ENCODE measurements at places on chromosomes 5 and 9.

DNA sequence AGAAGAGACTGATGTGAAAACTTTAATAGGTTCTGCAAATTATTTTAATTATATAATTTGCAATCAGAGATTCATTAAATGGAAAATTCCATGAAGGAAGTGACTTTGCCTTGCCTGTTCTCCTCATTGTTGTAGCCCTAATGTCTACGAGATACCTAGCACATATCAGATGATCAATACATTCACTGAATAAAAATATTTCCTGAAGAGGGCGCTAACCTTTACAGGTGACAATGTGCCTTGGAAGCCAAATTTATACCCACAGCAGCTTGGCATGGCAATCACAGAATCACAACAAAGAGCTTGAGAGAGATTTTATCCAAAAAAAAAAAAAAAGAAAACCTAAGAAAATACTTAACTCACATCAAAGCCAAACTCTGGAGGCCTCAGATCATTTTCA, 17.4 kb downstream of the HAUS6 start:
- DNase-seq, result peak; percentile 38

DNA sequence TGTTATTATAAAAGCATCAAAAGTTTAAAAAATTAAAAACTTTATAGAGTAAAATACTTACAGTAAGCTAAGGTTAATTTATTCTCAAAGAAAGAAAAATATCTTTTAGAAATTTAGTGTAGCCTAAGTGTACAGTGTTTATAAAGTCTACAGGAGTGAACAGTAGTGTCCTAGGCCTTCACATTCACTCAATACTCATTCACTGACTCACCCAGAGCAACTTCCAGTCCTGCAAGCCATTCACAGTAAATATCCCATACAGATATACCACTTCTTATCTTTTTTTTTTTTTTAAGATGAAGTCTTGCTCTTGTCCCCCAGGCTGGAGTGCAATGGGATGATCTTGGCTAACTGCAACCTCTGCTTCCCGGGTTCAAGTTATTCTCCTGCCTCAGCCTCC, 73.1 kb upstream of the FST start:
- no peak for DNase-seq

GRCh38 chr5:148735301-148735835, 81.0 kb upstream of the HTR4 start:
- DNase-seq, result no peak

DNA sequence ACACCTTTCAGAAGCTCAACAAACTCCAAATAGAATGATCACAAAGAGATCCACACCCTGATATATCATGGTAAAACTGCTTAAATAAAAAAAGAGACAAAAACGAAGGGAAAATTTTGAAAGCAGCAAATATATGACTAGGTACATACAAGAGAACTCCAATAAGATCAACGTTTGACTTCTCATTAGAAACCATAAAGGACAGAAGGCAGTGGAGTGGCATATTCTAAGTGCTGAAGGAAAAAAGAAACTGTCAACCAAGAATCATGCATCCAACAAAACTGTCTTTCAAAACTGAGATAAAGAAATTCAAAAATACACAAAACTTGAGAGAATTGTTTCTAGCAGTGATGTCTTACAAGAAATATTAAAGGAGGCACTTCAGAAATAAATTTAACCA, 11.2 kb downstream of the SLC22A4 start:
- no peak for DNase-seq

GRCh38 chr5:9067154-9067553, 478.7 kb downstream of the SEMA5A start:
- DNase-seq, result no peak

- no peak for DNase-seq
Measured at GRCh38 chr9:123357743-123358059, 1.7 kb downstream of the CRB2 start.

GRCh38 chr5:32342656-32343055, 29.9 kb upstream of the MTMR12 start:
- DNase-seq, result peak; percentile 92

GRCh38 chr5:100623719-100624118, 88.5 kb downstream of the FAM174A start:
- no peak for DNase-seq

GRCh38 chr5:117486879-117487391, 912.3 kb upstream of the SEMA6A start:
- DNase-seq, result peak; percentile 97

- DNase-seq, result peak; percentile 78
Measured at GRCh38 chr9:131403493-131403773, 9.5 kb downstream of the PRRC2B start.

DNA sequence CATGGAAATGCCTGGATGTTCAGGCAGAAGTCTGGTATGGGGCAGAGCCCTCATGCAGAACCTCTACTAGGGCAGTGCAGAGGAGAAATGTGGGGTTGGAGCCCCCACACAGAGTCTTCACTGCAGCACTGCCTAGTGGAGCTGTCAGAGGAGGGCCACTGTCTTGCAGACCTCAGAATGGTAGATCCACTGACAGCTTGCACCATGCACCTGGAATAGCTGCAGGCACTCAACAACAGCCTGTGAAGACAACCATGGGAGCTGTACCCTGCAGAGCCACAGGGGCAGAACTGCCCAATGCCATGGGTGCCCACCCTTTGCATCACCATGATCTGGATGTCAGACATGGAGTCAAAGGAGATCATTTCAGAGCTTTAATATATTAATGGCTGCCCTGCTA, 36.9 kb downstream of the TRIP13 start:
- no peak for DNase-seq

GRCh38 chr9:132663117-132663516, 6.7 kb downstream of the DDX31 start:
- DNase-seq, result no peak

- DNase-seq, result no peak
Measured at GRCh38 chr9:2749485-2749884, 32.2 kb downstream of the KCNV2 start.

- no peak for DNase-seq
Measured at GRCh38 chr9:35776018-35776417, 15.4 kb upstream of the NPR2 start.

DNA sequence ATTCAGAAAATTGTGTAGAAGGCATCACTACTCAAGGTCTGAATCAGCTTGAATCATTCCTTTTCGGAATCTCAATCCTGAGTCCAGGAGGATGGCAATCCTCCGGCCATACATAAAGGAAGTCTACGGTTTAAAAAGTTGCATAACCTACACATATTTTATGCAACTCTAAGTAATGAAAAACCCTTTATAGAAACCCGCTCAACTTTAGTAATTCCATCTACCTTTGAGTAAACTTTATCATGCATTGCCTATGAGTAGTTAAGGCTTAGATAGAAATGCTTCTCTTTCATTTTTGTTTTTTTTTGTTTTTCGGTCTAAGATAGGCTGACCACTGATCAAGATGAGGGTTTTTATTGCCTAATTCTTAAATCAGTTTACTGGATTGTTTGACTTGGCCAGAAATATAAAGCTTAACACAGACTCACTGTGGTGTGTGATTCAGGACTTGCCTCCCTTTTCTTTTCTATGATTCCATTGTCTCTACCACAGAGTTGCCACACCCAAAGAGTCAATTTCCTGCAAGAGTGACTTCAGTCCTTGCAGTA, 85.0 kb downstream of the LURAP1L start:
- DNase-seq, result no peak

- DNase-seq, result peak; percentile 74
Measured at GRCh38 chr9:120161776-120162175, 418.2 kb downstream of the CDK5RAP2 start.

GRCh38 chr5:82942083-82942881, 134.9 kb downstream of the TMEM167A start:
- DNase-seq, result no peak

GRCh38 chr5:105993027-105993426, 1677.7 kb downstream of the EFNA5 start:
- no peak for DNase-seq

- peak; percentile 61 for DNase-seq
Measured at GRCh38 chr5:95620030-95620869, at the start of gene GPR150. GPR150 (plus strand) TSS chr5:95620087; CDS start chr5:95620276, 189 bp downstream.

GRCh38 chr5:62720031-62720441, 141.4 kb downstream of the LRRC70 start:
- peak; percentile 55 for DNase-seq

DNA sequence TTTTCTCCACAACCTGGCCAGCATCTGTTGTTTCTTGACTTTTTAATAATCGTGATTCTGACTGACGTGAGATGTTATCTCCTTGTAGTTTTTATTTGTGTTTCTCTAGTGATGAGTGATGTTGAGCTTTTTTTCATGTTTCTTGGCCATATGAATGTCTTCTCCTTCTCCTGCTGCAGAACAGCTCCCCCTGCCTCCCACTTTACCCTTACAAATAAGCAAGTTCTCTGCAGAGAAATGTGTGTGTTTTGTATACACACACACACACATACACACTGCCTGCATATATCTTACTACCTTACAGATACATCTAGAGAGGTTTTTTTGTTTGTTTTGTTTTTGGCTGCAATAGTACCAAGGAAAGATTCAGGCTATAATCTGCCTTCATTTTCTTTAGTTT, 88.7 kb upstream of the PHF24 start:
- no peak for DNase-seq

DNA sequence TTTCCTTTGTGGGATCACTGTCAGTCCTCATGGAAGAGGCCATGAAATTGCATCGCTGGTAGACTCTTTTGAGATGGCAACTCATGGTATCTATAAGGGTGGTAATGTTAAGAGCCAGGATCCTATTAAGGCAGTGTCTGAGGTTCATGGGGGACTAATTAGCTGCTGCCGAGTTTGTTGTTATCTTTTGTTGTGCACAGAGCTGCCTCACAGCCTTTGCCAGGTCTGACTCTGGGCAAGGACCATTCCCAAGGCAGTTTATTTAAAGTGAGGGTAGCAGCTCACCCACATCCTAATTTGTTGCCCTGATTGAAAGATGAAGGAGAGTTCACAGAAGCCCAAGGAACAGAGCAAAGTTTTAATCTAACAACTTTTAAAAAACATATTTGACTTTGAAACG, 7.9 kb downstream of the SMARCA2 start:
- no peak for DNase-seq

- DNase-seq, result no peak
Measured at GRCh38 chr5:51398875-51399642, 15.8 kb downstream of the ISL1 start.

GRCh38 chr9:89481538-89481915, 16.4 kb downstream of the SEMA4D start:
- no peak for DNase-seq

DNA sequence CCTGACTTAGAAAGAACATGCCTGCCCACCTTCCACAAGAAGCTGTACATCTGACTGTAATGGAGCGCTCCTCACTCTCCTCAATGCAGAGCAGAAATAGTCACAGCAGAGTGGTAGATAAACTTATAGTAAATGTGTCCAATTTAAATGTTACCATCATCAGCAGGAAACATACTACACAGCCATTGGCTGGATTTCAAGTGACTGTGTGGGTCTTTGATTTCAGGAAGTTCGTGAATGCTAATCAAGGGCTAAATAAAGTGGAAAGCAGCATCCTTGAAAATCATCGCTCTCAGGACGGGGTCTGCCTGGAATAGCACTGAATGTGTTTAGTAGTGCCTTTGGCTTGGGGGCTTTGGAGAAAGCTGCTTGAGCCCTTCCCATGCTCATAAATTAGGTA, 32.4 kb upstream of the CRHBP start:
- no peak for DNase-seq

DNA sequence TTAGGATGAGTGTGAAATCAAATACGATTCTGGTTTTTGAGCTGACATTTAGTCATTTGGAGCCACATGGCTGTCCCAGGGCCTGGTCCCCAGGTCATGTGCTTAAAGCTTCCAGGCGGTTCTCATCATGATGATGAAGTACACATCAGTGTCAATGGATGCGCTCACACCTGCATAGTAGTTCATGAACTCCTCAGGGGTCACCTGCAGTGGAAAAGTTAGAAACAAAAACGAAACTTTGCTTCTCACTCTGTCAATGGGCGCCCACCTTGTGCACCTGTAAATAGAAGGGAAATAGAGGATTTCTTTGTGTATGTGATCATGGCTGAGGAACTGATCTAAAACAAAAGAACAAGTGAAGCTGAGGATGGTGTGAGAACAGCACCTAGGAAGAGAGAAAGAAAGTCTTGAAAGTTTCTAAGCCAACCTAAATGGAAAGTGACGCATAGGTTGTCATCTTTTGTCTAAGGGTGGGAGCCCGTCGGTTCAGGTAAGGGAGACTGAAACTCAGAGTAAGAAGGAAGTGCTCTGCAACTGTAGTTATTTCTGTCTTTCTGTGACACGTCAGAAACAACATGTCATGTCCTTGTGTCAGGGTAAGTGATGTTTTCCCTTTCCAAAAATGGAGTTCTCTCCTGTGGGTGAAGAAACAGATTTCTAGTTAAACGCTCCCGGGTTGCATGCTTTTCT, 33.8 kb downstream of the CAPSL start:
- DNase-seq, result no peak

GRCh38 chr9:134989206-134990065, 71.7 kb upstream of the FCN1 start:
- DNase-seq, result no peak

DNA sequence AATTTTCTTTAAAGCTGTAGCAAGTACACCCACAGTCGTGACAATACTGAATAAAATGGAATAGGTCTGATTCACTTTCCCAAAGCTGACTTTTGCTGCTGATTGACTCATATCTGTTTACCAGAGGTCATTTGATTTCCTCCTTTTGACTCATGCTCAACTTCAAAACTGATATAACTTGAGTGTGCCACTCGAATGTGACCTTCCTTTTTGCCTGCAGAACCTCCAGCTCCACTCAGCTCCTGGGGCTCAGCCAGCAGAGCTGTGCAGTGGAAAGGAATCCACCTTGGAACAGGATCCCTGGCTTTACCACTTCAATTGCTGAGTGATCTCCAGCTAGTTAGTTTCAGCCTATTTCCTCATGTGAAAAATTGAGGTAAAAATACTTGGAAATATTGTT, 84.1 kb downstream of the FEM1C start:
- no peak for DNase-seq

GRCh38 chr5:4225741-4226140, 630.1 kb downstream of the IRX1 start:
- no peak for DNase-seq

DNA sequence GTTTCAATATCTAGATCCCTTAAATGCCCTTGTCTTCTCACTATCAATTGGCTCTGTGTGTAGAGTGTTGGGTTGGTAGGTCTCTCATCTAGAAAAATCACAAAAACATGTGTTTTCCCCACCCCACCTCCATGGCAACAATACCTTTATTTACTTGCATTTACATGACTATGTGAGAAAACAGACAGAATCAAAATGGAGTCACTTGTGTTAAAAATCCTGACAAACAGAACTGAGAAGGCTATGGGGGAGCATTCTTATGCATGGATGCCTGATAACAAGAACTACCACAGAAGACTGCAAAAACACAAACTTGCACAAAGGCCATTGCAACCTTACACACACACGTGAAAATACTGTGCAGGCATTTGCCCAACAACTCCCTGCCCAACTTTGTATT, 1352.9 kb upstream of the CDH9 start:
- no peak for DNase-seq

- no peak for DNase-seq
Measured at GRCh38 chr9:6356441-6356840, 28.3 kb downstream of the TPD52L3 start.

Data from NCI-H524 (cell line).